ENCODE measurements at places on chromosomes 13 and 19. TPM values are rescaled to one million over a fixed set of nuclear protein-coding genes. Genes with fewer than 3 reads are reported as not detected.
A peak's percentile ranks its signal among the peaks of the same experiment; 100 is the strongest.

DNA sequence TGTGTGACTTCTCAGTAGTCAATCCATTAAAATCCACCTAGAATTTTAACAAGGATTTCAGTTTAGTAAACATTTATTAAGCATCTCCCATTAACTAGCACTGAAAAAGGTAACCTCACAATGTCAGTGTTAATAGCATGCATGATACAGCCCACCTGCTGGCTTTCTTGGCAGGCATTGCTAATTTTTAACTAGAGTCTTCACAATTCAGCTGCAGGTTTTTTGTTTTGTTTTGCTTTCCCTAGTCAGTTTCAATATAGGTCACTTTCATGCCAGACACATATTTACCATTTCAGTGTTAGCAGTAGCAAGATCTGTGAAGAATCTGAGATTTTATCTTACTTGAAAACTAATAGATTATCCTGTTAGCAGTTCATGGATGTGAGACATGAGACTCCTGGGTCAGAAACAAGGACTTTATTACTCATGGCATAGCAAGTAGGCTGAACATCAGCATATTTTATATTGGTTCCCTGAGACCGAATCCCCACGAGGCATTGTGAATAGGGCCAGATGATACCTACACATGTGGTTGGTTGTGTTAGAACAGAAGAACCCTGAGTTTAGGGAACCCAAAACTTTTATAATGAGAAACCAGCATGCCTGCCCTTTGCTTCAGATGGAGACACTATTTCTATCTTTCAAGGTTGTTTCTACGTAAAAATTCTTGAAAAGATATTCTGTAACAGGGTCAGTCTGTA, 198.0 kb upstream of the HTR2A start:
- no peak for DNase-seq

- no peak for DNase-seq
Observed at GRCh38 chr19:13005861-13006370, 10.6 kb downstream of the NFIX start.

DNA sequence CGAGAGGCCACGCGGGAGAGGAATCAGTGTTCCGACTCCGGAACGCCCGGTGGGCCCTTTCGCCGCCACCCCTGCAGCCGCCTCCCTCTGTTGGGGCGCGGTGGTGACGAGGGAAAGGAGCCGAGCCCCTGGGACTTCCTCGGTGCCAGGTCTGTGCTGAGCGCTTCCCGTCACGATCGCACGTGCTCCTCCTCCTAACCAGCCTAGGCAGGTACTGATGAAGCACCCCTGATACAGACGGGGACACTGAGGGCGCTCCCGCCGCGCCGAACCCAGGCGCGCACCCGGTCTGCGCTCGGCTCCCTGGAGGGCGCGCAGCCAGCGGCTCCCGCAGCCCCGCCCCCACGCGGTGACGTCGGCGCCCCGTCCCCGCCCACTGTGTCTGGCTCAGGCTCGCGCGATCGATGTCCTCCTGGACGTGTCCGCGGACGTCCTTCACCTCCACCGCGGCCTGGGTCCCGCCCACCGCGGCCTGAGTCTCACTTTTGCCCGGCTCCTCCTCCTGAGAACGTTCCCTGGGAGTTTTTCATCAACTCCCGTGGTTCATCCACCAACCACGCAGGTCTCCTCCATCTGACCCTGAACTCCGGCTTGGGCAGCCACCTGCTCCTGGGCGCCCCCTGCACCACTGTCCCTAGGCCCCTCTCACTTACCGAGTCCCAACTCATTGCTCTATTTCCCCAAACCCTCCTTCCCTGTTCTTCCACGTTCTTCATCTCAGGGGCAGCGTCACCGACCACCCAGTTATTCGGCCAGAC, 2.6 kb upstream of the KLK15 start:
- DNase-seq, result peak; percentile 72

GRCh38 chr19:19137556-19138108, 646 bp downstream of the TMEM161A start:
- no peak for DNase-seq

DNA sequence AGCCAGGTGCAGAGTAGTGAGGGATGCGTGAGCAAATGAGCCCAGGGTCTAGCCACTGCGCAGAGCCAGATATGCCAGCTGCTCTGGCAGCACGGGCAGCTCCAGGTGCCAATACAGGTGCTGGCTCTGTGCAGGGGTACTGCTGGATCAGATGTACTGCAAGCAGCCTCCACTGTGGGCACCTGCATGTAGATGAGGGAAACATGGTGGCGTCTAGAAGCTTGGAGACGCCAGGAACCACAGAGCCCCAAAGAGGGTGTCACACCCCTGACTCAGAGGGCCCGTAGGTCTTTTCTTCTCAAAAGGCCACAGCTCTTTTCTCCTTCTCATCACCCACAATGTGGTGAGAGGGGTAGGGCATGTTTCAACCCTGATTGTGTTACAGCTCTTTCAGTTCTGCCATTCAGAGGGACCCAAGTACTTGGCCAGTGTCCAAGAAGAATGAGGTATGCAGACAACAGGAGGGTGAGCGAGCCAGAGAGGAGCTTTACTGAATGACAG, 244.4 kb upstream of the SLITRK1 start:
- DNase-seq, result no peak

DNA sequence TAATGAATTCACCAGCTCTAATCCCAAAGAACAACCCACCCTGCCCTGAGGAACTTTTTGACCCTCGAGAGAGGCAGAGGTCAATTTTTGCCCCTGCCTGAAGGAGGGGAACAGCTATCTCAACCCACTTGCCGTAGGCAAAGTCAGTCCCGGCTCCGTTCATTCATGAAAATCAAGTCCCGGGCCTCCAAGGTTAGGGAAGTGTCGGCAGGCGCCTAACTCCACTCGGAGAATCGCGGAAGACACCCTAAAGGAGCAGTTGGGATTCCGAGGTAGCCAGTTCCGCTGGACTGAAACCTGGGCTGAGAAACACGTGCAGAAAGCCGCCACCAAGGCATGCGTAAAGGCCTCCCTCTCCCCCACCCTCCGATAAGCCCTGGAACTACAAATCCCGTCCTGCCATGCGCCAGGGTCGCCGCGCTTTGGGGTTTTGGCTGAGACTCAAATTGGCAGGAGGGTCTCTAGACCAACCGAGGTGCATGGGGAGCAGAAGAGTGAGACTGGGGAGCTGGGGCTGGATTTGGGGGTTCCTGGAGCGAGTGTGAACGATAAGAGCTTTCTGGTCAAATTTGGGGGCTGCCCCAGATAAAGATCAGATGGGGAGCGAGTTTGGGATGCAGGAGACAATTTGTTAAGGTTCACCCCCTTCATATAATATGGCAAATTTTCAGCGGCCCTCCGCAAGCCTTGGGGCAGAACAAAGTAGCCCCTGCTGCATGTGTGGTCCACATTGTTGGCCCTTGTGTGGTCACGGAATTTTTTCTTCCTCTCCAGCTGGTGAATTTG, at the start of gene TNPO2:
Gene TNPO2, minus strand, starts transcription at position 292 of the 786 bp plus-strand sequence. CDS start 2,955 bp downstream, outside the sequence.
- peak; percentile 65 for DNase-seq

GRCh38 chr13:51326777-51327176, 12.7 kb upstream of the SERPINE3 start:
- DNase-seq, result no peak

GRCh38 chr19:57192993-57193392, 1.7 kb downstream of the ZNF264 start:
- DNase-seq, result no peak

DNA sequence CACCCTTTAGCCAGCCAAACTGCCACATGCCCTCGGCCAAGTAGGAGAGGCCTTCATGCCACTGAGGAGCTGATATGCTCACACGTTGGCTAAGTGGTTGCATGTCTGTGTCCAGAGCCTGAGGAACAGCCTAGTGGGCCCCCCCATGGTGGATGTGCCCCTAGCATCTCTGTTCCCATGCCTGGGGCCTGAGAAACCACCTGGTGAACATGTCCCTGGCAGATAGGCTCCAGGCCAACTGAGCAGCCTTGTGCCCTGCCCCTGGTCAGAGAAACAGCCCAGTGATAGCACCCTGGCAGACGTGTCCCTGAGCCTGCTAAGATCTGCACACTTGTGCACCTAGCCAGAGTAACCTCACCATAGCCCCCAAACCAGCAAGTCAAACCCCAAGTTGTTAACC, 121.8 kb upstream of the WASF3 start:
- no peak for DNase-seq

Gene ADAMTSL5
- not detected for total RNA-seq

Gene ZNF439
- not detected for total RNA-seq

All from endothelial cell of umbilical vein (primary cell).